T-cell (primary cell): ENCODE measurements at places on chromosomes 2 and 18. TPM values are rescaled to one million over a fixed set of nuclear protein-coding genes. Genes with fewer than 3 reads are reported as not detected.

GRCh38 chr2:177573120-177573519 is 180.5 kb downstream of the AGPS start:
- DNase-seq = no peak

DNA sequence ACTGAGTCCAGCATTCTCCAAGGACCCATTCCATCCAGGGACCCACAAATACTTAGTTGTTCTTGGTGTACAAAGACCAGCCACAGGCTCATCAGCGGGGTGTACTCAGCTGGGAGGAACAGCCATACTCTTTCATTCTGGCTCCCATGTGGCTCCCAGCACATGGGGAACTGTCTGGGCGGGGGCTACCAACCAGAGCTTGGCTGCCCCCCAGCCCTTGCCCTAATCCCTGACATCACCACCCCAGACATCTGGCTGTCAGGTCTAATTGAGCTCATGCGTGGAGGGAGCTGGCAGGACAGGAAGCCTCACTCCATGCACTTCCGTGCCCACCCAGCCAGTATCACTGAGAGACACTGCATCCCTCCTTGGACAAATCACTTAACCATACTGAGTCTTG is 283.6 kb downstream of the DYSF start:
- DNase-seq = no peak

DNA sequence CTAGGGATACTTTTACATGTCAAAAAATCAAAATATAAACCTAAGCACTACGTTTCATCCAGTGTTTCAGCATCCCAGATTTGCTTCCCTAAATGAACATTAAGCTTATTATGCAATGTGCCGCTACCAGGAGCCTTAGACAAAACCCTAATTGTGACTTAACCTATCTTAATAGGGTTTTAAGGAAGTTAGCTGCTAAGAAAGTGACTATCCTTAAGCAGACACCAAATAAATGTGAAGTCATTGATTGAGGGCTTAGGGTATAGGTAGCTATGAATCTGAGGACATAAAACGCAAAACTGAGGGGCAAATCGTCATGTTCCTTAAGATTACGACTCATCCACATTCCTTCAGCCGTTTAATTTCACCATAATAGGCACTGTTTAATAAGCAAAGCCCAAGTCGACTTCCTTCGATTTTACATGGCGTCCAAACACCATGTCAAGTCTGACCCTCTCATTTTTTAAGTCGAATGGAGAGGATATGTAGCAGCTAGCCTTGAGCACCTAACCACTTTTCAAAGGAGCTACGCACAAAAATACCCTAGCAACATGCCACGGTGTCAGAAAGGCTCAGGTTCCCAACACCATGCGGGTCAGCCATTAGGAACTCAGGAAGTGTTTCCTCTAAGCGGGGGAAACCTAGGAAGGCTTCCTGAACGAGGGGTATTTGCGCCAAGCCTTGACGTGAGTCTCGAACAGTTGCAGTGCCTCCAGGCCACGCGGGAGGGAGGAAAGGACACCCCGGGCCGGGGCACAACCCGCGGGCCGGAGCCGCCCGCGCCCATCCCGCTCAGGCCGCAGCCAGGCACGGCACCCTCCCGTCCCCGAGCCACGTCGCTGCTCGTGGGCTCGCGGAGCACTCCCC is 1.0 kb downstream of the HDLBP start:
- DNase-seq = no peak

- no peak for DNase-seq
These were observed 1.3 kb upstream of the ZNF24 start for GRCh38 chr18:35345460-35345921.

- DNase-seq = no peak
These were observed 191.0 kb upstream of the LRP1B start for GRCh38 chr2:142321706-142322280.

DNA sequence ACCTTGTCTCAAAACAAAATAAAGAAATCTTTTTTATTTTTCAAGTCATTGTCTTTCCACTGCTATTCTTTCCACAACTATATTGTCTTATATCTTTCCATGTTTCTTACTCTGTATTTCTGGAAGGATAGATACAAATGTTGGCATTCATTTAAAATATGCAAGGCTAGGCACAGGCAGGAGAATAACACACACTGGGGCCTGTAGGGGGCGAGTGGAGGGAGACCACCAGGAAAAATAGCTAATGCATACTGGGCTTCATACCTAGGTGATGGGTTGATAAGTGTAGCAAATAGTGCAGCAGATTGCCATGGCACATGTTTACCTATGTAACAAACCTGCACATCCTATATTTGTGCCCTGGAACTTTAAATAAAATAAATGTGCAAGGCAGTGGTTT is 9.6 kb downstream of the MRPL30 start:
- DNase-seq = no peak

- DNase-seq = peak; percentile 50
These were observed 646 bp downstream of the PHLPP1 start for GRCh38 chr18:62715759-62716615.

- no peak for DNase-seq
These were observed 228.7 kb downstream of the ATAD2B start for GRCh38 chr2:23698116-23698693.

GRCh38 chr2:236626391-236627150 is 56.9 kb downstream of the ACKR3 start:
- no peak for DNase-seq

- no peak for DNase-seq
These were observed 34.0 kb downstream of the LOXHD1 start for GRCh38 chr18:46622999-46623398.

DNA sequence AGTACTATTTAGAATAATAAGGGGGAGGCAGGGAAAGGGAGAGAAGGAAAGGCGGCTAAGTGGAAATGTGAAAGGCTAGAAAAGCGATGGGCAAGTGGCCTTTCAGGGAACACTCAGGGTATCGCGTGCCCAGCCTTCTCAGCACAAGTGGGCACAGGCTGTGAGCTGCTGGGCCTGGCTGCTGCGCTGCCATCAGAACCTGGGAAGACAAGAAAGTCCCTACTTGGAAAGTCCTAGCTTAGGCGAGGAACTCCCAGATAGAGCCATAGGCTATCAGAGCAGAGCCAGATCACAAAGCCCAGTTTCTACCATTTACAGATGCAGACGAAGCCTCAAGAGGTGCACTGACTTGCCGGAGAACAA is 9.8 kb upstream of the FZD7 start:
- no peak for DNase-seq

DNA sequence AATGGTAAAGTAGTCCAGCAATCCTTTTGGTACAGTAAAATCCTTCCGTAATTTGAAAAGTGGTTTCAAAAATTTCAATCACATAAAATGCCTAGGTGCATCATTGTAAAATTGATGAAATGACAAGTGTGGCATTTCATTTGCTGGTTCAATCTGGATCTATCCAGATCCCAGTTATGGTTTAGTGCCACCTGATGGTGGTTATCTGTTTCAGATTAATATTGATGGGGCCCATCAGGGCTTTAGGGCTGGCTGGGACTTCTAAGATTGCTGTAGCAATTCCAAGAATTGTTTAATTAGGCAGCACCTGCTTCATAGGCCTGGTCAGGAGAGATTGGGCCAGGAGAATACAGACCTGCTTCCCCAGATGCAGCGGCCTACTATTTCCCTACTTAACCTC is 55.5 kb upstream of the PIK3C3 start:
- DNase-seq = no peak

DNA sequence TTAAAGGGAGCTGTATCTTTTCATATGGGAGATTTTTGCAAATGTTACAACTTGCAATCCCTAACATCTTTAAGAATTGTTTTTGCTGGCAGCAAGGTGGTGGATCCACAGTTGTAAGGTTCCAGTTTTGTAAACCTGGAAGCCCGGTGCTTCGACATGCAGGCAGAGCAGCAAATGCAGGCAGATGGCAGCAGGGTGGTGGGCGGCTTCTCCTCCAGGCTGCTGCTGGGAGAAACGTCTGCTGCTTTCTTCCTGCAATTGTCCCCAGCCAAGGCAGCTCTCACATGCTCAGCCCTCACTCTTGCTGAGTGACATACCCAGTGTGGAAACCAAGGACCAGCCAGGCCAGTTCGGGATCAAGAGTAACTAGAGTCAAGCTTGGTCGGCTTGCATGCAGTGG is 166.0 kb downstream of the SEPTIN10 start:
- DNase-seq = no peak

DNA sequence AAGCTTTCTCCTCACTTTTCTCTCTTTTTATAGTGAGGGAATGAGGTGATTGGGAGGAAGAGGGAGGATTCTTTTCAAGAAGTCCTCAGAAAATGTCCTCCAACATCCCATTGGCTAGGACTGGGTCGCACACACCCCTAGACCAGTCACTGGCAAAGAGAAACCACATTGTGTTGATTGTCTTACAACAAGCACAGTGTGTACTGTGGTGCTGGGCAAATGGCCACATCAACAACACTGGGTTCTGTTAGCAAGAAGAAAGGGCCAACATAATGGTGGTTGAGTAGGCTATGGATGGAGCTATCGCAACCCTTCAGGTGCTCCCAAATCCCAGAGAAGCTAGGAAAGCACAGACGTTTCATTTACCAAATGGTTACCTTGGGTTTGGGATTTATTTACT is 18.7 kb upstream of the PTPN4 start:
- DNase-seq = no peak

GRCh38 chr2:226973816-226974215 is 138.0 kb downstream of the RHBDD1 start:
- DNase-seq = no peak

GRCh38 chr2:74066491-74067203 is 81.1 kb downstream of the BOLA3 start:
- DNase-seq = no peak

DNA sequence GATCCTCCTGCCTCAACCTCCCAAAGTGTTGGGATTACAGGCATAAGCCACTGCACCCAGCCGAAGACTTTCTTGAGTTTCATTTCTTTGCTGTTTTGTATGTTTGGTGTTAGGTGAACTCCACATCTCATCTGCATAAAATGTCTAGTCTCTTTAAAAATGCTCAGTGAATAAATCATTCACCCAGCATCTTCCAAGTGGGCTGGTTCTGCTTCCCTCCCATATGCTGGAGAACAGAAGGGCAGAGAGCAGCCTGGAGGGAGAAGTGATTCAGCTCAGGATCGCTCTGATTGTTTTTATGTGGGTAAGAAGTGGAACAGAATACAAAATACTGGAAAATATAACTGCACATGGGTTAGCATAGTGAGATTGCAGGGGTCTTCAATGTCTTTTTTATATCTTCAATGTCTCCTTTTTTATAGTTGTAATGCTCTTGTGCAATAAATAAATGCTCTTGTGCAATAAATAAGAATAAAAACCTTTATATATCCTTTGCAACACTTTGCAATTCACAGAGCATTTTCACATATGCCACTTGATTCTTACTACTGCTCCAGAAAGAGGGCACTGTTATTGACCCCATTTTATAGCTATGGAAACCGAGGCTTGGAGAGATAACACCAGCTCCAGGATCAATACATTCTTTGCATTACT is 253.0 kb upstream of the NCKAP5 start:
- no peak for DNase-seq

DNA sequence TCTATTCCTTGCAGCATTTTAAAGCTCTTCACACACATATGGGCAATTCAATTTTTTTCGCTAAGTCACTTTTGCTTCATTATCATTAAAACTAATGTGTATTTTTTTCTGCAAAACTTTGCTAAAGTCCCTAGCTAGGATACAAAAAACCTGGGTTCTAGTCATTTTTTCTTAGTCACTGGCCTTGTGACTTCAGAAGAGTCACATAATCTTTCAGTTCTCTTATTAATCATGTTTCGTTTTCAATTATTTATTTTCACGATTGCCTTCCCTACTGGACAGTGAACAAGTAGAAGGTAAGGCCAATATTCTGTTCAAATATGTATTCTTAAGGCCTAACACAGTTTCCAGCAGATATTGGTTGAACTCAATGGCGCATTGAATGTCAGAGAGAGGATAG is 60.9 kb upstream of the CYRIA start:
- DNase-seq = no peak

DNA sequence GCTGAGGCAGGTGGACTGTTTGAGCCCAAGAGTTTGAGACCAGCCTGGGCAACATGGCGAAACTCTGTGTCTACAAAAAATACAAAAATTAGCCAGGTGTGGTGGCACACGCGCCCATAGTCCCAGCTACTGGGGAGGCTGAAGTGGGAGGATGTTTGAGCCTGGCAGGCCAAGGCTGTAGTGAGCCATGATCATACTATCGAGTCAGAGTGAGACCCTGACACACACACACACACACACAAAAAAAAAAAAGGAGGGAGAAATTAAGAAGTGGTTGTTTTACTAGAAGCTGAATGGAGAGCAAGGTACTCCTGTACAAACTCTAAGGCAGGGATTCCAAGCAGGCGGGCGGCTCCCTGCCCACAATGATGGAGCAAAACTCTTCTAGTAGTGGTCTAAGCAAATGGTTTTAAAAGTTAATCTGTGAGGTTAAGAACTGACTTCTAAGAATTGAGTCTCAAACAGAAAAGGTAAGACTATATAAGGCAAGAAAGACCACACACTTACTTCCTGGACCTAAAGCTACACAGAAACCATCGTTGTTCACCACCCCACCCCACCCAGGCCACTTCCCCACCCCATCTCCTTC is 2.6 kb downstream of the ANKRD44 start:
- no peak for DNase-seq

DNA sequence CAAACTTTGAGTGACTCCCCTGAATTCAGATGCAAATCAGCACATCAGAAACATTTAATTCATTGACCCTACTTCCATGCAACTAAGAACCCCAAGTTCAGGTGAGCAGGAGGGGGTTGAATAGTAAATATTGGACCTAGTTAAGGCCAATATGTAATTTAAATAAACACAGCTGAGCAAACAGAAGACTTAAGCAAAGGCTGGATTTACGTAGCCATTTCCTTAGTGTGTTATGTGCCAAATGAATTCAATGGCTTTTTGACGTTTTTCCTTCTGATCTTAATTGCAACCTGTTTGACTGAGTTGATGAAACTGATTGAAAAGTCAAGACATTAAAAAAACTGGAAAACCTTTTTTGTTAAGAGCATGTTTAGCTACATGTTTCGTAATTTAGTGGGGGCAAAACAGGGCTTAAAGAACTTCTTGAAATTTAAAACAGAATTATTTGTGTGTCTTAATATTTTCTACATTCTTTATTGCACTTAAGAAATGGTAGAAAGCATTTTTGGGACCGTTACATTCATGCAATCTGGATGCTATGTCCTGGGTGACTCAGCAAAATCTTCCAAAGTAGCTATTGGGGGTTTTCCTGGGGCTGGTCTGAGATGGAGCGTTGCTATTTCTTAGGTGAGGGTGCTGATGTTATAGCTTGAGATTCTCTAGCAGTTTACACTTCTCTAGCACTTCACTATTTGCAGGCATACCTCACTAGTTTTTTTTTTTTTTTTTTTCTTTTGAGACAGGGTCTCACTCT is 25.5 kb upstream of the KCNE4 start:
- DNase-seq = no peak

GRCh38 chr2:6309415-6310255 is 556.1 kb downstream of the CMPK2 start:
- DNase-seq = no peak

GRCh38 chr18:13527730-13528129 is 198.6 kb downstream of the FAM210A start:
- DNase-seq = no peak

SERPINB11 gene
- total RNA-seq = not detected

SPHKAP gene
- total RNA-seq = not detected

CERKL gene
- total RNA-seq = not detected

SESTD1 gene
- total RNA-seq = 13.7 TPM

MYO5B gene
- total RNA-seq = 0.72 TPM

LRP1B gene
- not detected for total RNA-seq

USP14 gene
- total RNA-seq = 36.8 TPM

ZNF804A gene
- 0.13 TPM for total RNA-seq

CYP1B1 gene
- total RNA-seq = not detected

PKDCC gene
- not detected for total RNA-seq
